ENCODE measurements at places on chromosomes 6 and 20.

DNA sequence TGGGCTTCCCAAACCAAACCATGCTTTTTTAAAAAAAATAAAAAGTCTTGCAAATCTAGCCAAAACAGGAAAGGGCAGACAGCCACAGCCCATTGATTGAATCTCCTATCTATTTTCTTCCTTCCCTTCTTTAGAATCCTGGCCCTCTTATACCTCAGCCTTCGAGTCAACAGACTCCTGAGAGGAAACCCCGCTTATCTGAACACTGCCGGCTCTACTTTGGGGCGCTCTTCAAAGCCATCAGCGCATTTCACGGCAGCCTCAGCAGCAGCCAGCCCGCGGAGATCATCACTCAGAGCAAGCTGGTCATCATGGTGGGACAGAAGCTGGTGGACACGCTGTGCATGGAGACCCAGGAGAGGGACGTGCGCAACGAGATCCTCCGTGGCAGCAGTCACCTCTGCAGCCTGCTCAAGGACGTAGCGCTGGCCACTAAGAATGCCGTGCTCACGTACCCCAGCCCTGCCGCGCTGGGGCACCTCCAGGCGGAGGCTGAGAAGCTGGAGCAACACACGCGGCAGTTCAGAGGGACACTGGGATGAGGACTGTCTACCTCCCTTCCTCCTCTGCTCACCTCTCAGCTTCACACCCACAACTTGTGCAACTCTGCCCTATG, 10.1 kb upstream of the RTF2 start:
- no peak for DNase-seq

GRCh38 chr6:53794137-53794719, 577 bp upstream of the LRRC1 start:
- DNase-seq: peak; percentile 30

DNA sequence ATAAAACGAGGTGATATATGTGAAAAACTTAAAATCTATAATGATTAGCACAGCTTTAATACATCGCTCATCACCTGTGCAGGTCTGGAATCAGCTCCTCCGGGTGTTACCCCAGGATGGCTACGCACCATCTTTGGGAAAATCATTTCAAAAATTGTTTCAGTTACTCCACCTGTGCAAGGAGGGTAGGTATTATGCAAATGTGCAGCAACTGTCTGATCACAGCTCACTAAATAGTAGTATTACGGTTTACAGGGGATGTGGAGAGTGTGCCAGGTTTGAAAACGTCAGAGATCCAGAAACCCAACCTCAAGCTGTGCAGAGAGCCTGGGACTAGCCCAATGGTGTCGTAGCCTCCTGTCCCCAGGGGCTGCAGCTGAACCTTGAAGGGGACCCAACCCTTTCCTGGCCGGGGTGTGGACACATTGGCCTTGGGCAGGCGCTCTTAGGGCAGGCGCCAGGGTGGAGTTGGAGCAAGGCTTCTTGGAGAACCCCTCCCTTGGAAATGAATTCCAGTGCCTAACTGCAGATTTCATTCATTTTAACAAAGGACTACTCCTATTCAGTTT, 24.2 kb upstream of the SGK1 start:
- no peak for DNase-seq

GRCh38 chr6:11262242-11262641, 29.8 kb upstream of the NEDD9 start:
- DNase-seq: no peak

DNA sequence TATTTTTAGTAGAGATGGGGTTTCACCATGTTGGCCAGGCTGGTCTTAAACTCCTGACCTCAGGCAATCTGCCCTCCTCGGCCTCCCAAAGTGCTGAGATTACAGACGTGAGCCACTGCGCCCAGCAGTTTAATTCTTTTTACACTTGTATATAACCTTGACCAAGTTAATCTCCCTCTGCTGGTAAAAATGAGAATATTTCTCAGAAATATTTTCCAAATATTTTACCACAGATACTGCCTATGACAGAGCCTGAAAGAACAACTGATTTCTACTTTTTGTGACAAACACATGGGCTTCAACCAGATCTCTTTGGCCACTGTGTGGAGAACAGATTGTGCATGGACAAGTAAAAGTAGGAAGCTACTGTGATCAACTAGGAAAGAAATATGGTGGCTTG, 21.2 kb upstream of the NHSL1 start:
- no peak for DNase-seq
